ENCODE measurements at places on chromosomes 5 and 9.

DNA sequence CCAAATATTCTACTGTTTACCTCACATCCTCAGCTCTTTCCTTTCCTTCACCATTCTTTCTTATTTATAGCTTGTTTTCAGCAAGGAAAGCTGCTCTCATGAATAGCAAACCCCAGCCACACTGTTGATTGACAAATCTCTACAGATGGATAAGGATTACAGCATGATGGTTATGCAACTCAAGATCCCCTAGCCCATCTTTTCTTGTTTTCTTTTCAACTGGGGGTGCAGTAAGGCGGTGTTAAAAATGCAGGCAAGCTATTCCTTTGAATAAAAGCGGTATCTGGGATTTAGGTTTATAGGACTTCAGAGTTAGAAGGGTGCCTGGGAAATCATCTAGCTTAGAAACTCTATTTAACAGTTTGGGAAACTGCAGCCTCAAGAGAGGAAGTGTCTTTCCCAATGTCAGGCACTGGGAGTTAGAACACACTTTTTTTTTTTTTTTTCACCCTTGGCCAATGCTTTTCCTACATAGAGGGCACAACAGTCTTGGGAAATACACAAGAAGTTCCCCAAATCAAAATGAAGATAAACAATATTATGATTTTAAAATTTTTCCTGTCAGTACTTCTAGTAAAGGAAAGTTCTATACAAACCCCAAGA is 2.6 kb downstream of the SPARC start:
- H3K4me1 ChIP-seq = peaks cover 56% of the 10 kb centered on the region
- H3K27ac ChIP-seq = no peak overlapping the region
- no peak for DNase-seq
- peak overlapping the region; percentile 96 for H3K4me3 ChIP-seq

DNA sequence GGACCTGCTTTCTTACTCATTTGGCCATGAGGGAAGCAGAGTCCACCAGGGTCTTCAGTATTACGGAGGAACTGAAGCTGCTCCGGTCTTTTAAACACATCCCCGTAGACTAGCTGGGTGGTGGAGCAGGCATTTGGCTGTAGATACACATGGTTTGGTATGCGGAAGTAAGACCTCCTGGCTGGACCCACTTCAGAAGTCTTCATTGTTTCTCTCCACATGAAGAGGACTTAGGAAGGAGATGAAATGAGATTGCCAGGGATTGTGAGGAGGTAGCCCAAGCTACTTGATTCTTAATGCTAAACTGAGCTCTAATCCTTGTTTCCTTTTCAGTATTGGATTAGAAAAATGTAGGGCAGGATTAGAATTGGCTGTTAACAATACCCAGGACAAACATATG is 32.9 kb downstream of the STXBP1 start:
- no peak overlapping the region for H3K27ac ChIP-seq
- no peak overlapping the region for H3K4me3 ChIP-seq
- DNase-seq = no peak
- H3K27me3 ChIP-seq = no peaks in the 10 kb centered on the region
- no peaks in the 10 kb centered on the region for H3K36me3 ChIP-seq

- no peak overlapping the region for H3K27ac ChIP-seq
- H3K27me3 ChIP-seq = no peaks in the 10 kb centered on the region
- H3K36me3 ChIP-seq = no peaks in the 10 kb centered on the region
- DNase-seq = no peak
These were observed 129.8 kb upstream of the IFNE start for GRCh38 chr9:21611891-21612290.

- DNase-seq = no peak
- peaks cover 3% of the 10 kb centered on the region for H3K36me3 ChIP-seq
- no peak overlapping the region for H3K4me3 ChIP-seq
- H3K4me1 ChIP-seq = no peaks in the 10 kb centered on the region
- peak overlapping the region; percentile 22 for H3K27ac ChIP-seq
These were observed 25.9 kb upstream of the ZFAND5 start for GRCh38 chr9:72390907-72391306.

All from neural crest cell (in vitro differentiated cells).